Foreskin melanocyte (primary cell): ENCODE measurements at places on chromosomes 1 and 21.

- peak; percentile 86 for DNase-seq
These were observed 1.7 kb downstream of the PKNOX1 start for GRCh38 chr21:42975886-42976608.

DNA sequence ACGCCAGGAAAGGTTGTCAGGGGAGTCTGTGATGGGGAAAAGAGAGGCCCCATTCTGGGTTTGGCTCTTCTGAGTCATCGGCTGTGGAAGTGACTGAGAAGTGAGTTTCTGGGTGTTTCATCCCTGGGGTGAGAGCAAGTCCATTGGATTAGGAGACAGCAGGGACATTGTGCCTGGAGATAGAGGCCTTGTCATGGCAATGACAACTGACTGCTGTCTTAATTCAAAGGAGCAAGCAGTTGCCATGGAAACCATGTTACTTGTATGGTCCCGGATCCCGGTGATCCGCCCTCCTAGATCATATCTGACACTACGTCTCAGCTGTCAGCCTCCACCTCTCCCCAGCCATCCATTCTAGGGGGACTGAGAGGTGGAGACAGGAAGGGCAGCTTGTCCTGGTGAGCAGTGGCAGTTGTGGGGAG, 34.4 kb downstream of the KIAA0040 start:
- no peak for DNase-seq

DNA sequence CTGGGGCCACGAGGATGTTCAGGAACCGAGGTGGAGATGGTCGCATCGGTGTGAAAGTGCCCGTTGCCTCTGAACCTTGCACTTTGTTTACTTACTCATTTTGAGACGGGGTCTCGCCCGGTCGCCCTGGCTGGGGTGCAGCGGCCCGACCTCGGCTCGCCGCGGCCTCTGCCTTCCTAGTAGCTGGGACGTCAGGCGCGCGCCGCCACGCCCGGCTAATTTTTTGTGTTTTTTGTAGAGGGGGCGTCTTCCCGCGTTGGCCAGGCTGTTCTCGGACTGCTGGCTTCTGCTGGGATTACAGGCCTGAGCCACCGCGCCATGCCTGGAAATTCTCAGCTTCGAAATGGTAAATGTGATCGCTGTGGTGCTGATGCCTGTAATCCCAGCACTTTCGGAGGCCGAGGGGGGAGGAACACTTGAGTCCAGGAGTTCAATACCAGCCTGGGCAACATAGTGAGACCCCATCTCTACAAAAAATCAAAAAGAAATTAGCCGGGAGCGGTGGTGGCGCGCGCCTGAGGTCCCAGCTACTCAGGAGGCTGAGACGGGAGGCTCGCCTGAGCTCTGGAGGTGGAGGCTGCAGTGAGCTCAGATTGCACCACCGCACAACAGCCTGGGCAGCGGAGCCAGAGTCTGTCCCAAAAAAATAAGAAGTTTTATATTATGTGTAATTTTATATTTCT, 684 bp upstream of the MRPL20 start:
- DNase-seq: no peak

- DNase-seq: no peak
These were observed 99.2 kb upstream of the BTG3 start for GRCh38 chr21:17711896-17712295.

- DNase-seq: no peak
These were observed 17.3 kb downstream of the PDPN start for GRCh38 chr1:13600762-13601453.

- no peak for DNase-seq
These were observed 704 bp upstream of the CRABP2 start for GRCh38 chr1:156705918-156706656.
